ENCODE measurements at places on chromosomes 16 and 17. TPM values are rescaled to one million over a fixed set of nuclear protein-coding genes. Genes with fewer than 3 reads are reported as not detected.

Gene TBC1D3C
- total RNA-seq: not detected

Gene CFAP52
- total RNA-seq: not detected

Gene CFAP97D1
- not detected for total RNA-seq

Gene CNGB1
- total RNA-seq: not detected

Gene CHST5
- 0.15 TPM for total RNA-seq

Gene CPHXL2
- not detected for total RNA-seq

Gene UNC13D
- total RNA-seq: 12.7 TPM

Gene MYL4
- total RNA-seq: 0.49 TPM

Gene CALB2
- 0.59 TPM for total RNA-seq

Gene TPSB2
- total RNA-seq: 0.57 TPM

Gene KRT24
- total RNA-seq: not detected

Gene PSME3
- total RNA-seq: 110 TPM

Gene PYY
- total RNA-seq: not detected

Gene CCDC200
- total RNA-seq: not detected

Gene CHD9
- 25.4 TPM for total RNA-seq

Gene COPRS
- 152 TPM for total RNA-seq

Gene GNG13
- 0.23 TPM for total RNA-seq

Gene ABCA3
- 58.4 TPM for total RNA-seq

Gene DLX4
- 11.2 TPM for total RNA-seq

Gene TNP2
- total RNA-seq: not detected

Gene INCA1
- total RNA-seq: 1.7 TPM

Measured in Panc1 (cell line).